ENCODE measurements at places on chromosomes 3 and 15.

- no peak for DNase-seq
Measured at GRCh38 chr3:15535732-15536131, 14.2 kb upstream of the COLQ start.

DNA sequence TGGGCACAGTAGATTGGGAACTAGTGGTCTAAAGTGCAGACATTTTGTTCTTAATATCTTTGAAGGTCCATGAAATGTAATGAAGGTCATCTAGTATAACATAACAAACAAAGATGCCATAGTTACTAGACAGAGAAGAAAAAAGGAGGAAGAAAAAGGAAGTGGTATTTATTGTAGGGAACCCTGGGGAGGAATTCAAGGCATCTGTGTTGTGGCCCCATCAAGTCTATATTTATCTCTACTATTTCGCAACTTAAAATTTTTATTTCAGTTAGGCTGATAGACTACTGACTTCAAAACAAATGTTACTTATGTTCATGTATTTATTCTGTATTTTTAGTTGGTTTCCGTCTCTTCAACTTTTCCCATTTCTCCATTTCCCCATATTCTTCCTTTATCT lies 48.9 kb upstream of the ZDHHC23 start:
- DNase-seq, result no peak

- no peak for DNase-seq
Measured at GRCh38 chr15:70437089-70437488, 326.3 kb downstream of the UACA start.

DNA sequence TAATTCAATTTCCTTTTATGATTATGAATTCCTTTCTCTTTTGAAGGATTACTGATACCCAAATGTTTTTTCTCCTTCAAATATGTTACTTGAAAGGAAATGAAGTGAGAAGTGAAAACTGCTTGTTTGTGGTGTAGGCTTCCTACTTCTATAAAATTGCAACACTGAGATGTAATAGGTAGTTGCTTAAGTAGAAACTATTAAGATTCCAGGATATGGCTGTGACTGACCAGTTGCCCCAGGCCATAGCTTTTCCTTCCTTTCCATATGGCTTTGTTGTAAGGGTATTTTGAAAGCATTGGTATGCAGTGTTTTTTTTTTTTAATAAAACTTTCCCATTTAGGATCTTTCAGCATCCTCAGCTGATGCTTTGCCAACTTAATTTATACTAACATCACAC lies 28.5 kb downstream of the DNAJC13 start:
- no peak for DNase-seq

DNA sequence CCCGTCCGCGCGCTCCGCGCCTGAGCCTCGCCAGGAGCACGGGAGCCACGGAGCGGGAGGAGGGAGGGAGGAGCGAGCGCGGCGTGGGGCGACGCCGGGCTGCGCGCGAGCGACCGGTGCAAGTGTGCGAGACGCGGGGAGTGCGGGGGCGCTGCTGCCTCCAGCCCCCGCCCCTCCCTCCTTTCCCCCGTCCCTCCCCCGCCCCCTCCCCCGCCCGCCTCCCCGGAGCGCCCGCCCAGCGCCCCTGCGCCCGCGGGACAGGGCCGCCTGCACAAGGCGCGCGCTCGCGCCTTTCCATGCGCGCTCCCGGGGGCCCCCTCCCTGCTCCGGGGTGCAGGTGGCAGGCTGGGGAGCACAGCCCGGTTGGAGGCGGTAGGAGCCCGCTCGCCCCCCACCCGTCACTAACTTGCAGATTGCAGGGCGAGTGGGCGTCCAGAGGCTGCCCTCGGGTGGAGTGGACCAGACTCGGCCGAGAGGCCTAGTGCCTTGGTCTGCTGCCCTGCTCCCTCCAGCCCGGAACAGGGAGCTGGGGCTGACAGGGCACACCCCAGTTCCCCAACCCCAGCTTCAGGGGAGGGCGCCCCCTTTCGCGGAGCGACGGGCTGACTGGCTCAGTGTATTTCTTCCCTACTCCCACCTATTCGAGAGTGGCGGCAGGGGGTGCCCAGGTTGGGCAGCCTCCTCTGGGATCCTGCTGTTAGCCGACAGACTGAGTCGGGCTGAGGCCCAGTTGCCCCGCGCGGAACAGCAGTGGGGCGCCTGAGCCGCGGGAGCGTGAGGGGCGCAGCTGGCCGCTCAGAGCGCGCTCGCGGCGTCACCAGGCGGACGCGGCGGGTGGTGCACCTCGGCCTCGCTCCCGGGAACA lies at the start of gene WNT7A:
WNT7A (minus strand) TSS at position 126 of the 865 bp plus-strand sequence. CDS start 255 bp downstream, outside the sequence.
- no peak for DNase-seq

DNA sequence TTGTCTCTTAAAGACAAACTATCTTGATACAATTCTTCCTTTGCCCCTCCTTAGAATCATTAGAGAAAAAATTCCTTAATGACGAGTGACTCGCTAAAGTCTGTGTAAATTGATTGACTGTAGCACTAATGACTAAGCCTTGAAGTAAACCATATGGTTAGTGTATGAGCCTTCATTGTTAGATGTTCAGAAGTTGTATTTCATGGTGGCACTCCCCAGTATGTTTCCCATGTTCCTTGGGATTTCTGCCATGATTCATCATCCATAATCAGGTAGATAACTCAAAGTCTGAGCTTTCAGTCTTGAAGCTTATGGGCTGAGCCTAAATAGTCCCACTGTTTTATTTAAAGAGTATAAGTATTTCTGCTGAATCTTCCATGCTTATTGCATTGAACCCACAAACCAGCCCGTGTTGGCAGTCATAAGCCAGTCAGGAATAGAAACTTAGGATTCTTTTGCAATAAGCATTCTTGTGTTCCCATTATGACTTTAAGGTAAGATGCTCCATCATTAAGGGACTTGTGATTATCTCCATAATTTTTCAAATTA lies 371.2 kb upstream of the RARB start:
- DNase-seq, result no peak

GRCh38 chr15:68434021-68434420 lies 2.1 kb upstream of the ITGA11 start:
- DNase-seq, result no peak

DNA sequence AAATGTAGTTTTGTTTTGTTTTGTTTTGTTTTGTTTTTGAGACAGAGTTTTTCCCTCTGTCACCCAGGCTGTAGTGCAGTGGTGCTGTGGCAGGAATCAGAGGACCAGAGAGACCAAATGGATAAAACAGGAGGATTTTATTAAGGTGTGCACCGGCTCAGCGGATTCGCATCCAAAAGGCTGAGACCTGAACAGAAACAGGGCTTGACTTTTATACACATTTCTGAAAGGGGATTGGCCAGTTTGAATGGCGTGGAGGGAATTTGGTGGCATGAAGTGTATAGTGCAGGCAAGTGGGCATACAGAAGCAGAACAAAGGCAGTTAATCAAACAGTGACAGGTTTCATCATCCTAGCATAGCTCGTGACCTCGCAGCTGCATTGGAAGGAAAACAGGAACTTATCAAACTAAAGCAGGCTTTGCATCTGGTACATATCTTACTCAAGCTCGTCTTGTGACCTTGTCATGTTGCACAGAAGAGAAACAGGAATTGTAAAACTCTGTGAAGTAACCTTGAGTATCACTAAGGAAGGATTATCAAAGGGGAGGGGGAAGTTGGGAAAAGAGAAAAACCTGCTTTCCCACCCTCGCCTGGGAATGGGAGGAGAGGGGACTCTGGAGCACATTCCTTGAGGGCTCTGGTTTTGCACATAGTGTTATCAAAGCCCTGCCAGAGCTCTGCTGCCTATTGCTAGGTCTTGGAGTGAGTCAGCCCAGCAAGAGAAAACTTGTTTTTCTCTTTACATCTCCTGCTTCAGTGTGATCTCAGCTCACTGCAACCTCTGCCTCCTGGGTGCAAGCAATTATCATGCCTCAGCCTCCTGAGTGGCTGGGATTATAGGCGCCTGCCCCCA lies 38.5 kb downstream of the C3orf62 start:
- DNase-seq, result no peak

DNA sequence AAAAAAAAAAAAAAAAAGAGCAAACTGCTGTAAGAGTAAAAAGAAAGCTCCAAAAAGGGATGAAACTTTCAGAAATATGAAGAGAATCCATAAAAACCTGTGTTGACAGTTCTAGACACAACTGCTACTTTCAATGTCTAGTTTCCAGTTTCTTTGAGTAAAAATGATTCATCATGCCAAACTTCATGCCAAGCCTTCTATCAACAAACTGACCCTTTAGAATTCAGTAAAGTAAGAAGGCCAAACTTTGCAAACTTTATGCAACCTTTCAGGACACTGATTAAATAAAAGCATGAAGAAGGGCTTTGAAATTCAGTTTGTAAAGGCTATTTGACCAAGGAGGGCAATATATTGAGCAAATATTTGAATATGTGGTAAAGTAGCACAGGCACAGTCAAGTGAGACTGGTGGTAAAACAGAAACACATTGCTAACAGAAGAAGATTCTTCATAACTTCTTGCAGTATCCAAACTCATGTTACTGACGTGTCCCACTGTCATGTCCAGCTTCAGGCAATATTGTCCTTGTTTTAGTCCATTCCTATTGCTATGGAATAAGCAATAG lies 56.3 kb upstream of the CFAP20DC start:
- no peak for DNase-seq

Data from GM12864 (cell line).